ENCODE measurements at places on chromosomes 5 and 9. TPM values are rescaled to one million over a fixed set of nuclear protein-coding genes. Genes with fewer than 3 reads are reported as not detected.

The TXN gene
- 354 TPM for total RNA-seq

- DNase-seq = no peak
Measured at GRCh38 chr9:91208419-91208745, 153.3 kb downstream of the AUH start.

DNA sequence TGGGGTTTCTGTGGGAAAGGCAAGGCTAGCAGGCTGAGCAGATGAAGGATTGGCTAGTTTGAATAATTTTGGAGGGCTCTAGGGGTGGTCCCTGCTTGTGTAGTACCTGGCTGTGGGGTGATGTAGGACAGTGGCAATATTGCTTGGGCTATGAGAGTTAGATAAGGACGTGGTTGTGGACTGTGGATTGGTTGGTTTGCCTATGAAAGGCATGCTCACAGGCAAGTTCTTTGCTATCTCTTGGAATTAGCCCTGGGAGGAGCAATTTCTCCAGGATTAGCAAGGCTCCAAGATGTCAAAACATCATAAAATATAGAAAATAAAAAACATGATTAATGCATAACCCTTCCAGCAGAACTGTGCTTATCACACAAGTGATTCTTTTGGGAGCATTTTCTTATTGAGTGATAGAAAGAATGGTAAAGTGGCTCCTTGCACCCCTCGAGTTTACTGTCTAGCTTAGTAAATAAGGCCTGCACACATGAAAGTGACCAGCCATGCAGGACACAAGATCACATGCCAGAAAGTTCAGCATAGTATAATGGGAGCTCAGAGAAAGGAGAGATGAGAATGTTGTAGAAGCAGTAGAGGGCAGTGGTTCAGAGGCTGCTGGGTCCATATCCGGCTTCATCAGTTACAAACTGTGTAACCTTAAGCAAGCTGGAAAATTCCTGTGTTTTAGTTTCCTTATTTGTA is 13.8 kb downstream of the AOPEP start:
- no peak for DNase-seq

- no peak for DNase-seq
Measured at GRCh38 chr9:28378231-28378630, 805.0 kb upstream of the C9orf72 start.

The CENPK gene
- total RNA-seq = 42.4 TPM

GRCh38 chr5:154215571-154216325 is 25.2 kb downstream of the GALNT10 start:
- no peak for DNase-seq

The GRXCR2 gene
- total RNA-seq = not detected

DNA sequence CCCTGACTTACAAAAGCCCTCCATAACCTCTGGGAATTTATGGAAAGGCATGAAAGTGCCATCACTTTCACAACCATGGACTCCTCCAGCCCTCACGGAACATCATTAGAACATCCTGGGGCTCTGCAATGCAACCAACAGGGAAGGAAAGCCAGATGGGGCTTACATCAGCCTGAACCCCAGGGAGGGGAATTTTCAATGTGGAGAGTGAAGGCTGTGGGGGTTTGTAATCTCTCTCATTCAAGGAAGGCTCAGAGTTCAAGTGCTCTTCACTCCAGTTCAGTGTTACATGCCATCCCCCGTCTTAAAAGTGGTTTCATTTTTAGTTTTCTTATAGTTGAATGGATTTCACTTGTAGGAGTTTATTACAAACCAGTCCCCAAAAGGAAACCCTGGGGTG is 5.7 kb downstream of the SPRY4 start:
- no peak for DNase-seq

DNA sequence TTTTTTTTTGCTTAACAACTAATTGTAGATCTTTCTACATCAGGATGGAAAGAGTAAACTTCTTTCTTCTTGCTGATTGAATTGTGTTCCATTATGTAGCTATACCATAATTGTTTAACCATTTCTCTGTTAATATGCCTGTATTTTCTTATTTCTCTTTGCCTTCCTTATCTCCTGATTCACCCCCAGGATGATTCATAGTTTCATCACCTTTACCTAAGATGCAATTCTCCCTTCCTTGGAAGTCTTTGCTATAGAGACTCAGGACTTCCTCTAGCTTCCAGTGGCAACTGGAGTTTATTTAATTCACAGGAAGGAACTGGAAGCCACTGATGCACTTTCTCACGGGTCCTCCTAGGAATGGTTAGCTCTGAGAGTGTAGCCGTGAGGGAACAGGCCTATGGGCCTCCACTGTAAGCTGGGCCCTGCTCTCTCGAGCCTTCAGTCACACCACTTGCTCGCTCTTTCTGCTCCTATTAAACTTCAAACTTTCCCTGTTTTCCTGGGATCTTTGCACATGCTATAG is 83.1 kb downstream of the FGF1 start:
- DNase-seq = no peak

DNA sequence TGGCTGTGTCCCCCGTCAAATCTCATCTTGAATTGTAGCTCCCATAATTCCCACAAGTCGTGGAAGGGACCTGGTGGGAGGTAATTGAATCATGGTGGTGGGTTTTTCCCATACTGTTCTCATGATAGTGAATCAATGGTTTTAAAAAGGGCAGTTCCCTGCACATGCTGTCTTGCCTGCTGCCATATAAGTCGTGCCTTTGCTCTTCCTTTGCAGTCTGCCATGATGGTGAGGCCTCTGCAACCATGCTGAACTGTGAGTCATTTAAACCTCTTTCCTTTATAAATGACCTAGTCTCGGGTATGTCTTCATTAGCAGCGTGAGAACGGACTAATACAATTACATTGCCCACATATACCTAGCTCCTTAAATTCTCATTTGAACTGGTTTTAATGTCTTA is 353.0 kb upstream of the KLF4 start:
- DNase-seq = no peak

- DNase-seq = no peak
Measured at GRCh38 chr5:34913072-34913471, 2.2 kb downstream of the RAD1 start.

The CEL gene
- 0.87 TPM for total RNA-seq

- peak; percentile 91 for DNase-seq
Measured at GRCh38 chr9:126326228-126327005, at the start of gene MVB12B. Gene MVB12B (plus strand): TSS chr9:126326829. CDS start chr9:126326930, 101 bp downstream.

The PCDHB13 gene
- not detected for total RNA-seq

The XRCC4 gene
- total RNA-seq = 19.3 TPM

DNA sequence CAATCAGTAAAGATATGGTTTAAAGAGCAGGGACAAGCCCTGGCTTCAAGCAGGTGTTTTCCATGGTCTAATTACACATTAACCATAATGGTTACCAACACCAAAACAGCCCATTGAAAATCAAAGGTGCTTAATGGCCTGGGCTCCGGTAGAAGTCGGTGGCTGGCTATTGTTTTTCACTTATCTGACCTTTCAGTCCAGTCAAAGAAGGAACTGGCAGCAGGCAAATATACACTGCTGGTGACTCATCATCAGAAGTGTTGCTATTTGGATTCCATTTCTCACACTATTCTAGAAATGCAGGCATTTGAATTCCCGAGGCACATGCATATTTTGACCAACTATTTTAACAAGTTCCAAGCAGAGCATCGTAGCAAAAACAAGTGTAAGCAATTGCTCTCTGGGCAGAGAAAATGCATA is 26.3 kb upstream of the GABRP start:
- no peak for DNase-seq

GRCh38 chr9:135463140-135463539 is 16.4 kb upstream of the PPP1R26 start:
- DNase-seq = peak; percentile 43

GRCh38 chr5:39657943-39658342 is 233.2 kb upstream of the DAB2 start:
- DNase-seq = no peak
